CD8-positive, alpha-beta memory T cell (primary cell): ENCODE measurements at places on chromosomes 3 and 15. TPM values are rescaled to one million over a fixed set of nuclear protein-coding genes. Genes with fewer than 3 reads are reported as not detected.

DNA sequence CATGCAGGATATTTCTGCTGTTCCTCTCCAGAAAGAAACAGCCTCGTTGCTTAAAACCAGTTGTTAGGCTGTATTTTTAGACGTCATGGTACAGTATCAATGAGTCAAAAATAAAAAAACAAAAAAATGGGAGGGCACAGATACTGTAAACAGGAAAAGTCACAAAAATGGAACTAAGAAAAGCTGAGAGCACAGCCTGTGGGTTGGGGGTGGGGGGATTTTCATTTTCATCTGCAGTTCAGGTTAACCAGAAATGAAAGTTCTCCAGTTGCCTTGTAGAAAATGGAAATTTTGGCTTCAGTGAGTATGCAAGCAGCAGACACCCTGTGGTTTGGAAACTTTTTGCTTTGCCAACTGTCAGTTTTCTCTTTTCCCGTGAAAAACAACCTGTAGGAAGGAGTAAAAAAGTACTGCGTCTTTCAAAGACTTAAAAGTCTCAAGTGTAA, 59.0 kb downstream of the FRMD4B start:
- DNase-seq = no peak

GRCh38 chr3:133330065-133330464, 69.8 kb upstream of the BFSP2 start:
- DNase-seq = no peak

DNA sequence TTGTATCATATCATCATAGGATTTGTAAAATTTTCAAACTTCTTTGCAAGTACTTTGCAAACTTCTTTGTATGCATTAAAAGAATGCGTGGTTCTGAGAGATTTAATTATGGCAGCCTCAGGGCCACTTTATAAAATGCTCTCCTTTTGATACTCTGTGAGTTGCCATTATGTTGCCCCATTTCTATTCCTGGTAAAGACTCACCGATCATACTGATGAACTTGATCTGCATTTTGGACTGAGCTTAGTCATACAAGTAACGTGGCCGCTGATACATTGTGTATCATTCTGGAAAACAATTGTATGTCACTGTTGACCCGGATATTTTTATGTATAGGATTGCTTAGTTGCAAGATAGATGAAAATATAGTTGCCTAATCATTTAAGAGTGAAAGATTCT, 38.8 kb downstream of the AKAP13 start:
- no peak for DNase-seq

DNA sequence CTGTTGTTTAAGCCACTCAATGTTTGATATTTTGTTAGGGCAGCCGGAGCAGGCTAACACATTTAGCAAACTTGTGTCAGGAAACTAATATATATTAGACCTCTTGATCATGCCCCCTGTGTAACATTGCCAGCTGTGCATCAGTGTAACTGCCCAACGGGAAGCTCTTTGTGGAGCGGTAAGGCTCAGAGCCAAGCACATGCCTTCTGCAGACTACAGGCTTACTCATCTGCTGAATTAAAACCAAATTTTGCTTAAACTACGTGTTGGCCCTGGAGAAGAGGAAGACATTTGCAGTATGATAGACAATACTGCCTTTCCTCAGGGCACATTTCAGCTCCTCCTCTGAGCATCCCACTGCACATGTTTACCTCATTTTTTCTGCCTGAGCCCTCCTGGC, 50.5 kb upstream of the KCNMB2 start:
- no peak for DNase-seq

DNA sequence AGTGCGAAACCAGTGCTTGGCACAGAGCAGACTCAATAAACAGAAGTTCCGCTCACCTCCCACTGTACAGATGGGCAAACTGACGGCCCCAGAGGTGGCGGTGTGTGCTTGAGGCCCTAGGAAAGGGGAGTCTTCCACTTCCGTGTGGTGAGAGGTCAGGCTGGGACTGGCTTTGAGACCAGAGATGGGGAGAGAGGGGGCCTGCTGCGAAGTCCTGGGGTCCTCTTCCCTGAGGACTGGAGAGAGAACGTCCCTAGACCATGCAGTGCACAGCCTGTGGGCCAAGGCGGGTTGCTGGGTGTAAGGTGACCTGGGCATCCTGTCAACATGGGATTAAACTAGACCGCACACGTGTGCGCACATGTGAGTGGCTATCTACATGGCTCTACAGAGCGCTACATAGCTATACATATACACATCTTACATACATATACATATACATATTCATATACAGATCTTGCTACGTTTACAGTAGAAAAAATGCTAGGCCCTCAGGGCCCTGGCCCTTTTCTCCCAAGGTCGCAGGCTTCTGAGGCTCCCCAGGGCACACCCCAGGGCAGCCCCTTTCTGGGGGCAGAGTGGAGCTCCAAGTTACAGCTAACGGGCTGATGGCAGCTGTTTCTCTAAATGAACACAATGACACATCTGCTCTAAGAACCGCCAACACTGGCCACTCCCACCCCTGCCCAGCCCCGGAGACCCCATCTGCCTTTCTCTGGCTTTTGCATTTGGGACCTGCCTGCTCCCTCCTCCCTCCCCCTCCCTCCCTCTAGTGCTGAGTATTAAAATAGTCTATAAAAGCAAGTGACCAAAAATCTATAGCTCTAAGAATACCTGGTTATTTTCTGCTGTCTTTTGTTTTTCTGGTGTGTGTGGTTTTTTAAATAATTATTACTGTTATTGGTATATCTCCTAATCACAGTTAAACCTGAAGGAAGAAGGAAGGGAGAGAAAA, 47.0 kb downstream of the HCN4 start:
- DNase-seq = no peak

- DNase-seq = no peak
Observed at GRCh38 chr3:46921871-46922271, 44.4 kb downstream of the PTH1R start.

GRCh38 chr3:152405915-152406802, 137.4 kb downstream of the MBNL1 start:
- no peak for DNase-seq

DNA sequence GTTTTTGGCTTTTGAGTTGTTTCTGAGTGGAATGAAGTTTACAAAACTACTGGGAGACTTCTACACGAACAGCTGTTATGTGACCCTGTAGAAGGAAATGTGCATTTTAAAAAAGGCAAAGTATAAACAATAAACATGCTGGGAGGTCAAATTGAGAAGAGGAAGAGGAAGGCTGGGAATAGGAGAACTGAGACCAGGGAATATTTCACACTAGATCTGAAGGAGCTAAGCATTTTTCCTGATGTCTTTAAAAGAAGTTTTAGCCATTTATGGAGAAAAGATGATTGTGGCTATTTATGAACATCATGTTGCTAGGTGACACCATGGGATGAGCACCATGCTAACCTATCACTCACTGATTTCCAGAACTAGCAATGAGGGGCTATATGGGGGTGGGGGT, 76.3 kb upstream of the FAM98B start:
- DNase-seq = no peak

DNA sequence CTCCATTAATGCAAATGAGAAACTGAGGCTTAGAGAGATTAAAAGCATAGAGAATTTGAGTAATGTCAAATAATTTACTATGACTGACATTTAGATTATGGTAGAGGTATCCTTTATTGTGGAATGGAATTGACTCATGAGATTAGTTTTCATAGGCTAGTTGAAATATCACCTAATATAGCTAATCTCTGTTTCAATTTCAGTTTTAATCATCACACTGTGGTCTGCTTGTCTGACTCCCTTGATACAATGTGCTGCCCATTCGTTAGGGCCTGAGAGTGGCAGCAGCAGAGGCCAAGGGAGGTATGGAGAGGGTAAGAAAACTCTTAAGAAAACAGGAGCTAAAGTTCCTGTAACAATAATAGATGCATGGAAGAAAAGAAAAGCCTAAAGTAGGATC, 13.2 kb upstream of the ZBTB20 start:
- DNase-seq = no peak

DNA sequence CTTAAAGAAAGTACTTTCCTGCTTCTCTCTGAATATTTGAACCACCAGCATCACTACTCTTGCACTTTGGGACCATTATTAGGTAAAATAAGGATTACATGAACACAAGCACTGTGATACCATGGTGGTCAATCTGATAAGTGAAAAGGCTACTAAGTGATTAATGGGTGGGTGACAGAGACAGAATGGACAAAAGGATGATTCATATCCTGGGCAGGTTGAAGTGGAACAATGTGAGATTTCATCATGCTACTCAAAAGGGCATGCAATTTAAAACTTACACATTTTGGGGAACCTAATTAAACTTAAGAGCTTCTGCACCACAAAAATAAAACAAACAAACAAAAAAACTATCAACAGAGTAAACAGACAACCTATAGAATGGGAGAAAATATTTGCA, 172.0 kb upstream of the CD96 start:
- DNase-seq = no peak

GOLGA6B gene
- polyA plus RNA-seq = not detected

USP13 gene
- 13.3 TPM for polyA plus RNA-seq

GRM7 gene
- polyA plus RNA-seq = not detected

STAB1 gene
- polyA plus RNA-seq = 0.05 TPM

UPK1B gene
- polyA plus RNA-seq = not detected

SLCO2A1 gene
- not detected for polyA plus RNA-seq
